ENCODE measurements at places on chromosomes 1 and 21. TPM values are rescaled to one million over a fixed set of nuclear protein-coding genes. Genes with fewer than 3 reads are reported as not detected.

DNA sequence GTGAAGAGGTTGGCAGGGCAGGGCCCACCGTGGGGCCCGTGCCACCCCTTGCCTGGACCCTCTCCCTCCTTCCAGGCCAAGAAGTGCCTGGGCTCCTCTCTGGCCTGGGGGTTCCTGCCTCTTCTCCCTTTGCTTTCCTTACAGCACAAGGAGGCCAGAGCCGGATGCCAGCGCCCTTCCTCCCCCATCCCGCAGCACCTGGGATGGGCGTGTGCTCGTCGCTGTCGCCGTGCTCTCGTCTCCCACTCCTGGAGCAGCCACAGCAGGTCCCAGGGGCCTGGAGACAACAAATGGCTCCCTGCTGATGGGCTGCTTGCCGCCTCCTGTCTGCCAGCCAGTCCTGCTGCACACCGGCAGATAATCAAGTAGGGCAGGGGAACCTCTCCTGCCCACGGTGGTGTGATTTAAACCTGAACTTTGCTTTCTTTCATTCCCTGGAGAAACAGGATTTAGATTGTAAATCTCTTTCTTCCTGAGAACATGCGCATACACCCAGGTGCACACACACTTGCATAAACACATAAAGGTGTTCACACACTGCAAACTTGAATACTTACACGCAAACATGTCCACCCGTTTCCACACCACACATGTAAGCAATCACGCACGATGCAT lies 50.8 kb upstream of the POU3F1 start:
- DNase-seq = no peak

DNA sequence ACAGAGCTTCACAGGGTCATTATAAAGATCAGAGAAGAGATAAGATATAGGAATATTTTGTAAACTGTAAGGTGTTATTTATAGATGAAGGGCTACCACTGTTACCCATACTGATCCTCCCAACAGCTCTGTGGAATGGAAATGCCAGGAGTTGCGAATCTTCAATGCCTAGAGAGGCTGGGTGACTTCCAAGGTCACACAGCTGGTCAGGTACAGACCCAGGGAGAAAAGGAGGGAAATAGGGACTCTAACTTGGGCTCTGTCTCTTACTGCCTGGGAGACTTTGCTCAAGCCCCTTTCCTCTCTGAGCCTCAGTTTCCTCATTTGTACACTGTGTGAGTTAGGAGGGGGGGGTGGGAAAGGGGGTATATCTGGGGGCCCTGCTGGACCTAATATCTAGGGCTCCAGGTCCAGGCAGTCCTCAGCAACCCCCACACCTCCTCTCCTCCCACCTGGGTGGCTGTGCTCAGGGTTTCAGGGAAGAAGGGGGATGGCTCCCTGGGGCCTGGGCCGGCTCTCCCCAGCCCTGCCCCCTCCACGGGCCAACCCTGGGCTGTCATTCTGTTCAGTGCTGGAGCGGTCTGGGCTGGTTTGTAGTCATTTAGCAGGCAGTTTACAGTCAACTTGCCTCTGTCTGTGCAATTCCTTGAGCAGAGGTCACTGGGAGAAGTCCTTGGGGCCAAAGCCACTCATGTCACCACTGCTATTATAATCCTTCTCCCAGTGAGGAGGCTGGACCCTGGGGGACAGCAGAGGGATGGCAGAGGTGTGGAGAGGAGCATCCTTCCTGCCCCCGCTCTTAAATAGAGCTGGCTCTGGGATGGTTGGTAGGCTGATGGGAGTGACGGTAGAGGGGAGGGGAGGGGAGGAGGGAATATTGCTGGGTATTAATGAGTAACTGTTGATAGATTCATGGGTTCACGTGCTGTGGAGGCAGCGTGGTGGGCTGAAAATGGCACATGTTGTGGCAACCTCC lies 1.7 kb downstream of the BSND start:
- no peak for DNase-seq

- no peak for DNase-seq
Measured at GRCh38 chr1:156372265-156372586, 3.2 kb downstream of the RHBG start.

GRCh38 chr1:151618470-151618869 lies 6.6 kb downstream of the SNX27 start:
- no peak for DNase-seq

DNA sequence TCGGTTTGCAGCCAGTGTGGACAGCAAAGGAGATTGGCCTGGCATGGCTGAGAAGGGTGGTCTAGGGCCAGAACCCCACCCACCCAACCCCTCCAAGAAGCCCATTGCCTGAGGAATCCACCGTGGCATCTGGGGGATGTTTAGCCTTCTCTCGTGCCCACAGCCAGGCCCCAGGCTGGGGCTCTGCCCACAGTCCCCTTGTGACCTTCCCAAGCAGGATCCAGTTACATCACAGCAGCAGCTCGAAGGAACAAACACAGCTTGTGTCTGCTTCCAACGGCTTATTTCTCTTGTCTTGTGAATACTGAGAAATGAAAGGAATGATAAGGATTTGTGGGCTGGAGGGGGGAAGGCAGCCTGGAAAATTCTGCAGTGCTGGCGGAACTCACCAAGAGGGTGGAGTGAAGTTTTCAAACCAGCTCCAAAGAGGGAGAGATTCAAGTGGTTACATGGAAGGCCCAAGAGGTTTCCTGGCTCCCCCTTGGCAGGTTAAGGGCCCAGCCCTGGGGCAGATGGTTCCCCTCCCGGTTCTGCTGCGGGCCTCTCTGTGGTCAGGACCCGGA lies 61.6 kb downstream of the DHRS3 start:
- peak; percentile 37 for DNase-seq

CNIH3 gene
- total RNA-seq = 15.3 TPM

- DNase-seq = no peak
Measured at GRCh38 chr1:93882269-93882668, 3.3 kb upstream of the DNTTIP2 start.
